Purkinje cell (primary cell): ENCODE measurements at places on chromosomes 5 and 9. TPM values are rescaled to one million over a fixed set of nuclear protein-coding genes. Genes with fewer than 3 reads are reported as not detected.

The SMIM33 gene
- polyA plus RNA-seq: not detected in 2 replicates

The NPR3 gene
- not detected in 2 replicates for polyA plus RNA-seq

The SLC6A19 gene
- polyA plus RNA-seq: not detected in 2 replicates

The WDR38 gene
- not detected in 2 replicates for polyA plus RNA-seq

The PCDHA5 gene
- polyA plus RNA-seq: 1.5 and 6.3 TPM in 2 replicates

The ITGA2 gene
- polyA plus RNA-seq: 0.05 and 0.11 TPM in 2 replicates

The SLC6A18 gene
- not detected in 2 replicates for polyA plus RNA-seq

The ANGPTL2 gene
- polyA plus RNA-seq: 3.4 and 6.1 TPM in 2 replicates

The LHX3 gene
- polyA plus RNA-seq: not detected in 2 replicates

The LRRC19 gene
- 0.30 TPM in 1 of 2 replicates, not detected in the other for polyA plus RNA-seq

The C1QTNF3 gene
- polyA plus RNA-seq: 24.7 and 26.2 TPM in 2 replicates

The TRIM7 gene
- polyA plus RNA-seq: 0.35 TPM in 1 of 2 replicates, not detected in the other

The OR13D1 gene
- polyA plus RNA-seq: not detected in 2 replicates

The GABRA6 gene
- polyA plus RNA-seq: 21.2 and 21.4 TPM in 2 replicates
